Retina (tissue), 1 donor: ENCODE measurements at places on chromosomes 12 and 14.

DNA sequence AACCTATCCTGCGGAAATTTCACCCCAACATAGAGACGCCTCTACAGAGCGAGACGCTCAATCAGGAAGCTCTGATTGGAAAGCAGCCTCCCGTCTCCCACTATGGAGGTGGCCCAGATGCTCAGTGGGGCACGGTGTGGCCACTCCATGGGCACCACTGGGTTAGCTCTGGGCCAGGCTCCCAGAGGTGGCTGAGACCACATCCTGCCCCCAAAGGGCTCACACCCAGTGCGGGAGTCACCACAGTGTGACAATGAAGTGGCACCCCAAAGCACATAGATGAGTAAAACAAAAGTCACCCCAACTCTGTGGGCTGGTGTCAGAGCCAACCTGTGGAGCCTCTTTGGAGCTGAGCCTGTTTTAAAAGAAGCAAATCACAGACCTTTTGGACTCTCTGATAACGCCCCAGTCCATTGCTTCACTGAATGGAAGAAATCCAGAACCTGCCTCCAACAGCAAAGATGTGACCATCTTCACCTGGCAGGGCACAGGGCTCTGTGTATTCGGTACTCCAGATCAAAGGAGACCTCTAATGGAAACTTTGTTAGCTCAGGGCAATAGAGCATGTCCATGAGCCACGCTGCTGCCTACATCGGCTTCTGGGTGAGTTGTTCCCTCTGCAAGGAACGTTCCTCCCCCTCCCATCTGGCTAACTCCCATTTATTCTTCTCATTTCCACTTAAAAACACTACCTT lies 19.6 kb downstream of the CLMN start:
- no peak for DNase-seq

DNA sequence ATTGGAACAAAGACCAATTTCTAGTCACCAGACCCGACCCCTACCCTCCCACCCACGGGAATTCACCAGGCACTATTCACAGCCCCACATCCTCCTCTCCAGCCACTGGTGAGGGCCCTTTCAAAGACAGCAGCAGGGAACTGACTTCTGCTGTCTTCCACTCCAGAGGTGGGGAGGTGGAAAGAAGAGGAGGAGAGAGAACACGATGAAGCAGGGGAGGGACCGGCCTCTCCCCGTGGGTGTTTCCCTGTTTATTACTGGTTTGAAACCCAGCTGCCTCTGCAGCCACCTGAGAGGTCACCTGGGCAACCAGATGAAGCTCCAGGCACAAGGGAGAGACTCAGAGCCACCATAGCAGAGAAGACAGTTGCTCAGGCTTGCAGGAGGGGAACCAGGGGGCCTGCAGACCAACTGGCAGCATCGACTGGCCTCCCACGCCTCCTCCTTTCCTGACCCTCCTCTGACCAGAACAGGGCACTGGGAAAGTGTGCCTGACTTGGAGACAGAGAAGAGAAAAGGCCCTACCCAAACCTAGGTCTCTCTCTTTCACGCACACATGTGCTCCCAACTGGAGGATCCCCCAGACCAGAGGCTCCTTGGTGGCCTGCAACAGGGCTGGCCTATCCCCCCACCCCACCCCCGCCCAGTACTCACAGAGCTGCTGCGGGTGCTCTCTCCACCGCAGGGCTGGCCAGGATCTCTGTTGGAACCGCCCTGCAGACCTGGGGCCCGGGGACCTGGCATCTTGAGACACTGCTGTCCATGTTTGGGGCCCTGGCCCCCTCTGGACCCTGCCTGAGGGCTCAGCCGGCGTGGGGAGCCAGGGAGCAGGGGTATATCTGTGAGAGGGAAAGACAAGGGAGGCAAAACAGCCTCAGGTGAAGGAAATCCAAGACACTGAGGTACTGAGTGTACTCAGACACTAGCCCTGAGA lies 22.8 kb downstream of the ANO2 start:
- DNase-seq, result no peak

DNA sequence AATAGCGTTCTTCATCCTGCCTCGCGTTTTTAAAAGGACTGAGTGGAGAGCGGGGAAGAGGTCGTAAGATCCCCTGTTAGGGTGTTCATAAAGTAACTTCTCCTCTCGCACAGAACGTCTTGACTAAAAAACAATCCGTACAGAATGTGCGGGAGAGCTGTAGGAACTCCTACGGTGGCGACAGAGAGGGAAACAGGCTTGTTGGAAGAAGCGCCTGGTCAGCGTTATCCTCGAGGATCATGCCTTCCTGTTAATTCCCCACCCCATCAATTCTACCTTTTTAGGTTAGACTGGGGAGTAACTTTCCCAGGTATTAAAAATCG lies 399 bp upstream of the WASHC4 start:
- no peak for DNase-seq

DNA sequence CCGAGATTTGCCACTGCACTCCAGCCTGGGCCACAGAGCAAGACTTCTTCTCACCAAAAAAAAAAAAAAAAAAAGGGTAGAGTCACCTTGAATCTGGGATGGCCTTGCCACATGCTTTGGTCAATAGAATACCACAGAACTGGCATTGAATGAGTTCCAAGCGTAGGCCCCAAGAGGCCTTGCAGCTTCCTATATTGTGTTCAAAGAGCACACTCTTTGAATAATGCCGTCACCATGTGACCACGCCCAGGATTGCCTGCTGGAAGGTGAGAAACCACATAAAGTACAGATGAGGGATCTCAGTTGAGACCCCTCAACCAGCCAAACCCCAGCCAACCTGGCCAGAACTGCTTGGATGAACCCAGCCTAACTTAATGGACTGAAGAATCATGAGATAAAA lies 239.2 kb upstream of the AMIGO2 start:
- no peak for DNase-seq

DNA sequence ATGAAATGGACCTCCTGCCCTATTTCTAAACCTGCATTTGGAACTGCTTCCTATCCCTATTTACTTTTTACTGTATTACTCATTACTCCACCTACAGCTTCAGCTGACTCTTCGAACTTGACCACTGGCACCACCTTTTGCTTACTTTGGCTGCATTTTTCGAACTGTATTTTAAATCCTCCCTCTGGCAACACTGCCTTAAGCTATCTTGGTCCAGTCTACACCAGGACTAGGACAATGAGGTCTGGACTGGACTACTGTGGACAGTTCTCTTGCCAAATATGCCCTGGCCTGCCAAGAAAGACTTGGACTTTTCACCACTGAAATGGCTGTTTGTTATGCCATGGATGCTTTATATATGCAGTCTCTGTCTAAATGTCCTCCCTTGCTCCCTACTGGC lies 328.1 kb downstream of the BTG1 start:
- DNase-seq, result no peak

DNA sequence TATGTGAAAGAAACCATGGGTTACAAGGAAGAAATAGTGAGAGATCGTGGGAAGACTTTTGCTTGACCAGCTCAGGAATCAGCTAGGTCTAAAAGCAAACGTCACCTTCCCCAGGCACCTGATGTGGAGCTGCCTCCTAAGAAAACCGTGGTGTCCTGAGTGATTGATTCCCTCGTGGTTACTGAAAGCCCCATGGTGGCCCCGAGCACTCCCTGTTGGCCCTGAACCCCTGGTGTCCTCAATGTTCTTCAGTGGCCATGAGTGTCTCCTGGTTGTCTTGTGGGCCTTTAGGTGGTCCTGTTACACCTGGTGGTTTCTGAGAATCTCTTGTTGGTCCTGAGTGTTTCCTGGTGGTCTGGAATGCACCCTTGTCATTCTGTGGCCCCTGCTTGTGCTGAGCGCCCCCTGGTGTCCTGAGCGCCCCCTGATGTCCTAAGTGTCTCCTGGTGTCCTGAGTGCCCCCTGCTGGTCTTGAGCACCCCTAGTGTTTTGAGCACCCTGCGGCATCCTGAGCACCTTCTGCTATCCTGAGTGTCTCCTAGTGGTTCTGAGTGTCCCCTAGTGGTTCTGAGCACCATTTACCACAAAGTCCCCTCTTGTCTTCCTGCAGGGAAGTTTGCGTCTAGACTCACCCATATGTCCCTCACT lies 518.7 kb downstream of the TMEM121 start:
- no peak for DNase-seq

DNA sequence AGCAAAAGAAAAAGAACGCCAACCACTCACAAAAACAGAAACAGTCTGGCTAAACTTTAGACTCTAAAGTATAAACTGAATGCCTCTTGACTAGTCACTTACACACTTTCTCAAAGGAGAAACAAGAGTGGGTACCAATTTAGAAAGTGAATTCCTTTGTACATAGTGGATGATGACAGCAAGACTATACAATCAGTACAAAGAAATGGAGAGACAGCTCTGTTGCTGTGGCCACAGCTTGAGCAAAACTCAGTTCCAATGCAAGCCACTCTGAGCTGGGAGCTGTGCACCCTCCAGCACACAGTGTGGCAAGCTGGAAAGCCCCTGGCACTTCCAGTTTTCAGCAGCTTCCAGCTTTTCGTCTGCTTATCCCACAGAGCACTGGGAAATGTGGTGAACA lies 21.7 kb downstream of the NT5DC3 start:
- no peak for DNase-seq

DNA sequence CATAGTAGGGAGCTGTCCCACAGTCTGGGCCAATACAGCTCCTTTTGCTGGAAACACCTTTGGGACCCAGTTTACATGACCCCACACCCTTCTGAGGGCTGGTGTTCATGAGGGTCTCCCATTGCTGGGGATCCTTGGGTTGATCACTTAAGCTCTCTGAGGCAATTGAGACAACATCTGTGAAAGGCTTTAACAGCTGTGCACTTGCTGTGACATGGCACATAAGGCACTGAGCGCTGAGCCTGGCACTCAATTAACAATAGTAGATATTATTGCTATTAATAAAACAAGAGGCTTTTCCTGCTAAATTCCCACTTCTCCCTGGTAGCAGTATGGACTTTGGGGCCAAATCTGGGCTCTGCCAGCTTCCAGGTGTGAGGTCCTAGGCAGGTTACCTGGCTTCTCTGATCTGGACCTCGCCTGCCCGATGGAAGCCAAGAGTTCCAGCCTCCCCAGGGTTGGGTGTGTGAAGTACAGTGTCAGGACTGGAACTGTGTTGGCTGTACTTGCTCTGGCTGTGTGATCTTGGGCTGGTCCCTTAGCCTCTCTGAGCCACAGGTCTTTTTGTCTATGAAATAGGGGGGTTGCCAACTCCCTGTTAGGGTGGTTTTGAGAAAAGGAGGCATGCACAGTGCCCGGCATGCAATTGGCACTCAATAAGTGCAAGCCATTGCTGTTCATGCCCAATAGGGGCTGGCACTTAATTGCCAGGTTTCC lies 3.1 kb downstream of the SH2B3 start:
- DNase-seq, result no peak

DNA sequence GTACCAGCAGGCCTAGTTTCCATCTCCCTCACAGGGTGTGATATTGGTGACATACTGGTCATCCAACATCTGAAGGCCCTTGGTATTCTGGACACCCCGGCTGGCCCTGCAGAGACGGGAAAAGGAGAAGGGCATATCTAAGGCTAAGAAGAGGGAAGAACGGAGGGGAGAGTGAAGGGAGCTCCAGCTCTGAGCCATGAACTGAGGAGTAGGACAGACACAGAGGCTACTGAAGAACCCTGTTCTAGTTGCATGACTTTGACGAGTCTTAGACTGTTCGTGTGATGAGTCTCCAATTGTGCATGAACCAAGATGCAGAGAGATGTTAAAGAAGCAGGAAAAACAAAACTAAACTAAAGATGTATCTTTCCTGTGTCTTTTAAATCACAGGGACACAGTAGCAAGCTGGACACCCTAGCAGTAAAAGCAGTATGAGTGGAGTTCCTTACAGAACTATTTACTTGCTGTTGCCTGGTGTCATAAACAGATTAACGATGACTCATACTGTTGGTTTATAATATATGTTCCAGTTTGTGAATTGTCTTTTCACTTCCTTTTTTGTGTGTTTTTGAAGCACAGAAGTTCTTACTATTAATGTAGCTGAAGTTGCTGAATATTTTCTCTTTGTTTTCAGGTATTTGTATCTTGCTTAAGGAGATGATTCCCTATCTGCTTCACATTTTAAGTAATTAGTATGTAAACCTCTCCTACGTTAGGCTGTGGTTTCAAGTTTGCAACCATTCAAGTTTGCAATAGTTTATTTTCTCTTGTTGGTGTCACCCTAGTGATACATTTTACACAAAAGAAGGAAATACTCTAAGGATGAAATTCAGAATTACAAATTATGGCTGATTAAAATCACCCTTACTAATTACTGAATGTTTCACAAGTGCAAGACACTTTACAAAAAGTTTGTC lies 15.7 kb downstream of the FAR2 start:
- DNase-seq, result no peak

GRCh38 chr14:65780566-65780965 lies 368.0 kb downstream of the FUT8 start:
- no peak for DNase-seq

- no peak for DNase-seq
These were observed 88.2 kb downstream of the TBC1D30 start for GRCh38 chr12:64912516-64913255.

- peak; percentile 12 for DNase-seq
These were observed 27.6 kb downstream of the RDH12 start for GRCh38 chr14:67729072-67729885.

GRCh38 chr14:44070046-44070445 lies 437.0 kb downstream of the FSCB start:
- DNase-seq, result no peak

DNA sequence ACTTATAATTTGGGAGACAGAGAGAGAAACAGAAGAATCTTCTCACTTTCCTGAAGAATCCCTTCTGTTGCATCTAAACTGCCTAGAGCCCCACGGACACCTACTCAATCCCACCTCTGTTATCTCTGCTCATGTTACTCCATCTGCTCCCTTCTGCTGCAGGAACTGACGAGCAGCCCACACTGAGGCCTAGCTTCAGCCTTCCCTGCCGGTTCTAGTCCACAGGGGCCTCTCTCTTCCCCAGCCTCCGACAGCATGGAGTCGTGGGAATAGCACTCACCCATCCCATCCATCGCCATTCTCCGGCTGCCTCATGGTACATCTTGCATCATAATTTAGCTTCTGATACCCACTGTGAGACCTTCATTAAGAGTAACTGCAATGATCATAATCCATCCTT lies 4.0 kb downstream of the RAB15 start:
- no peak for DNase-seq

- DNase-seq, result no peak
These were observed 11.1 kb upstream of the NEMF start for GRCh38 chr14:49863487-49864281.

DNA sequence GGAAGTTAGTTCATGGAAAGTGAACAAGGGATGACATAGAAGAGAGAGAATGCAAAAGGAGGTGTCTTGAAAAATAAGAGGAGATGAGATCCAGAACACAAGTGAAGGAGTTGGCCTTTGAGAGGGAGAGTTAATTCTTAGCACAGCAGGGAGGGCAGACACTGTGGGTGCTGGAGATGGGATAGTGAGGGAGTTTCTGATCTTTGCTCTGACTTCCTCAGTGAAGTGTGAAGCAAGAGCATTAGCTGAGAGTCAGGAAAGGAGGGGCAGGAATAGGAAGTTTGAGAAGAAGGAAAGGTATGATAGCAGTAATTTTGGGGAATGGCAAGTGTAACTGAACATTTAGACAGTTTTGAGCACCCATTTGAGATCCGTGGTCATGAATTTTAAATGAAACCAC lies 75.8 kb upstream of the COCH start:
- no peak for DNase-seq
